ENCODE measurements at places on chromosomes 5 and 9. TPM values are rescaled to one million over a fixed set of nuclear protein-coding genes. Genes with fewer than 3 reads are reported as not detected.

- no peak for DNase-seq
Observed at GRCh38 chr5:124457901-124458300, 288.5 kb downstream of the ZNF608 start.

- no peak for DNase-seq
Observed at GRCh38 chr5:140094889-140095288, 19.0 kb upstream of the PURA start.

- DNase-seq = no peak
Observed at GRCh38 chr5:149277801-149278200, 6.1 kb downstream of the AFAP1L1 start.

GRCh38 chr9:72173080-72173479, 23.8 kb downstream of the GDA start:
- DNase-seq = no peak

- no peak for DNase-seq
Observed at GRCh38 chr9:28547527-28547926, 974.2 kb upstream of the C9orf72 start.

DNA sequence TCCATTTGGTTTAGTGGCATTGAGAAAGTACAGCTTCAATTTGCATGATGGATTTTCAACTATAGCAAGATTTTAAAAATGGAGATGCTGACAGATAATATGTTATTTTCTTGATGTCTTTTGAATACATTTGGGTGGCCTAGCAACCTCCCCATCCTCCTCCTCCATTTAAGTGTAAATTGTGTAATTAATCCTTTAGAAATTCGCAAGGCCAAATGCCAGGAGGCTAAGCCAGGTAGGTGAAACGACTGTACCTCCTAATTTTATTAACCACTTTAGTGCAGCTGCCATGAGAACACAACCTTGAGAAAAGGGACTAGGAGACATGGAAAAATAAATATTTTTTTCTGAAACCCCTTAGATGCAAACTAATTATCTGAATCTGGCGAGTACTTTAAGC, 248.8 kb downstream of the MRPS30 start:
- DNase-seq = no peak

The BNIP1 gene
- polyA plus RNA-seq = 16.1 TPM

The SLC24A2 gene
- 0.66 TPM for polyA plus RNA-seq

GRCh38 chr9:4510546-4511322, 20.5 kb downstream of the SLC1A1 start:
- no peak for DNase-seq

GRCh38 chr9:70053864-70054263, 10.2 kb downstream of the MAMDC2 start:
- DNase-seq = no peak

The ZNF658 gene
- polyA plus RNA-seq = 6.8 TPM

DNA sequence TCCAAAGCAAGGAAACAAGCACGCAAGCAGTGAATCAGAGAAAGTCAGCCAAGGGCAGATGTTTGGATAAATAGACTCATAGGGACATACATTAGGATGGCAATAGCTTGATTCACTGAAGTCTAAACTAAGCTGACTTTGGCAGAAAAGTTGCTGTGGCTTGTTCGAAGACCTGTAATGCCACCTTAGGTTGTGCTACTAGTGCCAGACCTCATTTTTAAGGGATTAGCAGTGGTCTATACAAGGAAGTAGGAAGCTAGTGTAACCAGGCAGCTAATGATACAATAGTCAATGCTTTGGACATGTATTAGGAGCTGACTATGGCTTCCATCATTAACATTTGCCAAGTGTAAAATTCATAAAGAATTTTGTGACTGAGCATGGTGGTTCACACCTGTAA, 63.1 kb downstream of the FCHO2 start:
- DNase-seq = no peak

GRCh38 chr5:112918679-112919078, 3.3 kb downstream of the REEP5 start:
- no peak for DNase-seq

DNA sequence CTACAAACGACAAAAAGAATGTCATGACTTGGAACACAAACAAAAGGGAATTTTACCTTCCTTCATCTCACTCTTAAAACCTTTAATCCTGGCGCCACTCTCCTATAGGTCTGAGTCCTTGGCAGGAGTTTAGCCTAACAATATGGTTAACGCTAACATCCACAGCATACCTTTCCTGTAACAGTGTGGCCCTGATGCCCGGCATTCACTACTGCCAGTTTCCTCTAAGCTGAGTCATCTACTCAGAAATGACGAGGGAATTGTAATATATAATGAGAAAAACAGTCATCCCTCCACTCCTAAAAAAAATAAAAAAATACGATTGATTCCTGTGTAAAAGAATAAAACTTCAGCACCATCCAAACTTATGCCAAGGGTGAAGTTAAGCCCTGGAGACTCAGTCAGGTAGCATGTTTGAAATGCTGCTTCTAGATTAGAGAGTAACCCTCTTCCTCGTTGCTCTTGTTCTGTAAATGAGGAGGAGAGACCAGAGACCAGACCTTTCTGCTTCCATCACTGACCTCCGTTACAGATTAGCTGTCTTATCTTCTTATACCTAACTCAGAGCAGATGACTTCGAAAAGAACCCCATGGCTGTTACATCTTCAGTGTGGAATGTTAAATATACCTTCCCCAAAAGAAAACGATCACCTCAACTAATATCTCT, 37.4 kb downstream of the CCDC125 start:
- no peak for DNase-seq

DNA sequence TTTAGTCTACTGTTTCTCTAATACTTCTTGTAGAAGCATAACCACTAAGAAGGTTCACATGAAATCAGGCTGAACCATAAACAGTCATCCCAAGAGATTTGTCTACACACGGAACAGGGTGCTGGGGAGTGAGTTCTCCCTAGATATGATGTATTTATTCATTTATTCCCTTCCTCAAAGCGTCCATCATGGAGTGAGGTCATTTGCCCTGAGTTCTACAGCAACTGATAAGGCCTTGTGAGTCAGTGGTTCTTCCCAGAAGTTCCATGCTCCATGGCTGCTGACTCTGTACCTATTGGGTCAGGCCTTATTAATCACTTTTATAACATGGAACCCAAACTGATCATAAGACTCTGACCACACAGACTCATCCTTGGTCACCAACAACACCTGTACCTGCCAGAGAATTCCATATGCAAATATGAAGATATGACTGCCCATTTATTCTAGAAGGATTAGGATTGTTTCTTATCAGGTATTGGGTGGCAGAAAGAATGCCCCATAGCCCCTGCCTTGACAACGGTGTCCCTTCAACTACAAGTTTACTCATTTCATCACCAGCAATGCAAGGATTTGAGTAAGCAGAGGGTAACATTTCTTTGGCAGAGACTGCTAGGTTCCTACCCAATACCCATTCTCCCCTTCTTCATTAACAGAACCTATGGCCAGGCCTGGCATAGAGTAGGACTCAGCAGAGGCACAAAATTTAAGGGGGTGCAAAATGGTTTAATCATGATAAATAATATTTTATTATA, 118.1 kb downstream of the LHFPL2 start:
- no peak for DNase-seq

DNA sequence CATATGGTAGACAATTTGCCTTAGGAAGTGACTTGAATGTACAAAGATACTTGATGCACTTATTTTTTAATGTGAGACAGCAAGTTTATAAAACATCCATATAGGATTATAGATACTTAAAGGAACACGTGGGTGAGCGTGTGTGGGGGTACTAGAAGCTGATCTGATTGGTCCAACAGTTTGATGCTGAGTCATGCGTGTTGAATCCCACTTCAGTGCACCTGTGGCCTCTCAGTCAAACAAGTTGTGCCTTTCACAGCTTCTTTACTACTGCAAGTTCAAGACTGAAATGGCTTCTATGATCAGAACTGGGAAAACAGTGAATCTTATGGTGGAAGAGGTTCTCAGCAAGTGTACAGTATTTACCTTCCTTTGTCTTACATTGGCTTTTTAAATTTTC, 98.9 kb downstream of the MAP1B start:
- no peak for DNase-seq

GRCh38 chr9:86600977-86601376, 246.8 kb upstream of the TUT7 start:
- DNase-seq = no peak

DNA sequence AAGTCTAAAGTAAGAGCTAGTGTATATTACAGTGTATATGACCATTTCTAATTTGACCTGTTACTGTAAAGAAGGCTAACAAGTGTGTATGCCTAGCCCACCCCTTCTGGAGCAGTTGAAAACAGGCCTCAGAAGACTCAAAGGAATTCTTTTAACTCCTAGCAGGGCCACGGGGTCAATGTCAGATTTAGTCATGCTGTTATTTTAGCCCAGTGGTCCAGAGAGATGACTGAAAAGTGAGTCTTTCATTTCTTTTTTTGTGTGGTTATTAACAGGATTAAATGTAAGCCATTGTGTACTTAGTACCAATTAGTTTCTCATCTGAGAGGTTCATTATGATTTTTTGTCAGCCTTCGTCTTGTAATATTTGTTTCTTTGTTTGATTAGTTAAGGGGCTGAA, 24.4 kb downstream of the ZCCHC7 start:
- DNase-seq = no peak

The PRDM9 gene
- not detected for polyA plus RNA-seq

The PCDHGA9 gene
- 5.7 TPM for polyA plus RNA-seq

The SPINK1 gene
- 1.9 TPM for polyA plus RNA-seq

The CMYA5 gene
- polyA plus RNA-seq = 8.7 TPM

The ENC1 gene
- polyA plus RNA-seq = 210 TPM

GRCh38 chr9:96150324-96151227, 151.4 kb downstream of the HSD17B3 start:
- DNase-seq = no peak

DNA sequence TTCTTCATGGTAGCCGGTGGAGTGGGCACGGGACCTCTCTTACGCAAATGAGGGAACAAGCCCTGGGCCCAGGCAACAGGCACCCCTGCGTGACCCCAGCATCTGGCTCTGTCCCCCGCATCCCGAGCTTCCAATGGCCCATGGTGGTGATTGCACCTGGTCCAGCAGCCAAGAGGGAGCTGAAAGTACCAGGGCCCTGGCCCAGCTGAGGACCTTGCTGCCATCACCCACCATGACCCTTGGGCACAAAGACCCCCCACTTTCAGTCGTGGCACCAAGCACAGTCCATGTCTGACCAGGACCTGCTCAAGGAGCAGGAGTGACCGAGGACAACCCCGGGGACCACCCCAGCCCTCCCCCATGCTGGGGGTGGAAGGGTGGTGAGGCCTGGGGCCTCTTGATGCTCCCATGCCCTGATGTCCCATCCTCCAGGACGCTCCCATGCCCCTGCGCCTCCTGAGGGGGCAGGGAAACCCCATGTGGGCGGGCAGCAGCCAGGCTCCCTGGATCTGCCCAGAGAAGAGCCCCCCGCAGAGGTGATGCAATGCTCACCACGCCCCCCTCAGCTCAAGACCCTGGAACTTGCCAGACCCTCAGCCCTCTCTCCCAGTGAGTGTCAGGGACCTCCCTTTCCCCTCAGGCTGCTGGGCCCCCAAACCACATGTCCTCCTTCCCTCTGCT, 123.9 kb downstream of the ADAMTS2 start:
- no peak for DNase-seq

The SOWAHA gene
- 0.05 TPM for polyA plus RNA-seq

The PRLR gene
- 2.8 TPM for polyA plus RNA-seq

GRCh38 chr5:57953792-57954191, 471.2 kb upstream of the ACTBL2 start:
- DNase-seq = no peak

The GRIA1 gene
- polyA plus RNA-seq = 18.0 TPM

GRCh38 chr5:80374188-80374587, 33.7 kb upstream of the ZFYVE16 start:
- no peak for DNase-seq

DNA sequence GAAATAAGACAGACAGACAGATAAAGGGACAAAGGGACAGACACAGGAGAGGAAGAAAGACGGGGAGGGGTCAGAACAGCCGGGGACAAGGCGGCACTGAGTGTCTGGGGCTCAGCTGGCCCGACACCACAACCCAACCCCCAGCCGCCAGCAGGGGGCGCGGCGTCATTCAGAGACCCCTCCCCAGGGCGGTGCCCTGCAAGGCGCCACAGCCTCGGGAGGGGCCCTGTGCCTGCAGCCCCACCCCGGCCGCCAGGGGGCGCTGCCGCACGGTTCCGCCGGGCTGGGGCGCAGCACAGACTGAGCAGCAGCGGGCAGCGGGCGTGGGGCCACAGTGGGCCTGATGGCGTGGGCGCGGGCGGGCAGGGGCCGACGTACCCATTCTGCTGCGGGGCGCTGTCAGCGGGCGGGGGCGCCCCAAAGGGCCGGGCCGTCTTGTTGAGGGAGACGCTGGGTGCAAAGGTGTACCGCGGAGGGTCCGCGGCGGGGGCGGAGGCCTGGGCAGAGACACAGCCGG, 5.9 kb downstream of the PDLIM7 start:
- DNase-seq = no peak

GRCh38 chr9:121633119-121633714, 18.2 kb upstream of the DAB2IP start:
- no peak for DNase-seq

Data from right lung (tissue), 10 donors.